CD4-positive, CD25-positive, alpha-beta regulatory T cell (primary cell): ENCODE measurements at places on chromosomes 13 and 19. TPM values are rescaled to one million over a fixed set of nuclear protein-coding genes. Genes with fewer than 3 reads are reported as not detected.
A peak's percentile ranks its signal among the peaks of the same experiment; 100 is the strongest.

GRCh38 chr19:2084993-2085720 lies 11.0 kb downstream of the MOB3A start:
- DNase-seq = peak; percentile 99

- DNase-seq = no peak
Measured at GRCh38 chr19:58252102-58252685, 23.5 kb downstream of the ZNF544 start.

GRCh38 chr13:48542581-48543341 lies 9.9 kb upstream of the RCBTB2 start:
- no peak for DNase-seq

DNA sequence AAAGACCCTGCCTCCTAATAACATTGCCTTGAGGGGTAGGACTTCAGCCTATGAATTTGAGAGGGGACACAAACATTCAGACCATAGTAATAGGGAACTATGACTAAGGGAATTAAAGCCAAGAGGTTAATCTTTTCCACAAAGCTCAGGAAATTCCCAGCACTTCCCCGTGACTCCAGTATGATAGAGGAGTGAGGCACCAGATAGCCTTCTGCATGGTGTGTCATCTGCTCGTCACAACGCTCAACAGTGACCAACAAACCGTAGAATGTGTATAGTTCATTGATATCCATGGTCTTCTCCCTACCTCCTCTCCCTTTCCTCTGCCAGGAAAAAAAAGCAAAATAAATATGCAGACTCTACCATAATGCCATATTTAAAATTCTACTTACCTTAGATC lies 64.4 kb downstream of the B3GLCT start:
- DNase-seq = no peak

DNA sequence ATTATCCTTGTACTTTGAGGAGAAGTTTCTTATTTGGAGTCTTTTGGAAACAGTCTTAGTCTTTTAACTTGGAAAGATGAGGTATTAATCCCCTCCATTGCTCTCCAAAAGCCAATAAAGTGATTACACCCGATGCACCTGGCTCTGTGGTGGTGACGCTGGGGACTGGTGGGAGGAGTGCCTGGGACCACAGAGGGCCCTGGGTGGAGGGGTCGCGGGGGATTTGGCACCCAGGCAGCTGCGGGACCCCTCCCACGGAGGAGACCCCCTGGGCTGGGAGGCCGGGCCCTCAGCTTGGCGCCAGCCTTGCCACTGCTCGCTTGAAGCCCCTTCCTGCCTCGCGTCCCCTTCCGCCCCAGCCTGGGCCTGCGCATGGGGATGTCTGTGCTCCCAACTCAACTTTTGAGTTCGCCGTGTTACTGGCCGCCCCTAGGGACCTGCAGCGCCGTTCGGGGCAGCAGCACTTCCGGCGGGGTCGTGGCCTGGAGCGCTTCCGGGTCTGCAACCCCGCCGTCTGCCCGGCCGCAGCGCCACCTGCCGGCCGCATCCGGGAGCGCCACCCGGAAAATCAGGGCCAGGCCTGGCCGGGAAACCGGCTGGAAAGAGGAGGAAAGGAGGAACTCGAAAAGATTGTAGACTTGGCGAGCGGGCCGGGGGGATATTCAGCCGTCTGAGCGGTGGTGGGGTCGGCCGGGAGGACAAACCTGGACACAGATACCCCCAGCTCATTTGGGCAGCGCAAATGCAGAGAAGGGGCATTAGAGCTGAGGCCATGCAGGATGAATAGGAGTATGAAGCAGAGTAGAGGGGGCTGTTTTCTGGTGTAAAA lies 8.4 kb downstream of the PEAK3 start:
- DNase-seq = peak; percentile 77

DNA sequence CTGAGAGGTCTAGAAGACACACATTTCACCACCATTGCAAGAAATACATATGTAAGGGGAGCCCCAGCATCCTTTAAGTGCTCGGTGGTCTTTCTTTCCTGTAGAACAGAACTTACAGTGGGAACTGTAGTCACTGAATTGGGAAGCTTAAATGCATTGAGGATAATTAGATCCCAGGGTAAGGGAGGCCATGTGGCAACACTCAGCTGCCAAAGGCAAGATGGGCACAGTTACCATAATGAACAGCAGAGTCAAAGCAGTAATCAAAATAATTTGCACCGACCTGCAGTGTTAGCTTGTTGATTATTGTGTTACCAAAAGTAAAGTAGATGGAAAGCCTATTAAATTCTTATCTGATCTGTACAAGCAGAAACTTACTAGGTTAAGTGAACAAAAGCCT lies 291.2 kb upstream of the PCDH20 start:
- no peak for DNase-seq

DNA sequence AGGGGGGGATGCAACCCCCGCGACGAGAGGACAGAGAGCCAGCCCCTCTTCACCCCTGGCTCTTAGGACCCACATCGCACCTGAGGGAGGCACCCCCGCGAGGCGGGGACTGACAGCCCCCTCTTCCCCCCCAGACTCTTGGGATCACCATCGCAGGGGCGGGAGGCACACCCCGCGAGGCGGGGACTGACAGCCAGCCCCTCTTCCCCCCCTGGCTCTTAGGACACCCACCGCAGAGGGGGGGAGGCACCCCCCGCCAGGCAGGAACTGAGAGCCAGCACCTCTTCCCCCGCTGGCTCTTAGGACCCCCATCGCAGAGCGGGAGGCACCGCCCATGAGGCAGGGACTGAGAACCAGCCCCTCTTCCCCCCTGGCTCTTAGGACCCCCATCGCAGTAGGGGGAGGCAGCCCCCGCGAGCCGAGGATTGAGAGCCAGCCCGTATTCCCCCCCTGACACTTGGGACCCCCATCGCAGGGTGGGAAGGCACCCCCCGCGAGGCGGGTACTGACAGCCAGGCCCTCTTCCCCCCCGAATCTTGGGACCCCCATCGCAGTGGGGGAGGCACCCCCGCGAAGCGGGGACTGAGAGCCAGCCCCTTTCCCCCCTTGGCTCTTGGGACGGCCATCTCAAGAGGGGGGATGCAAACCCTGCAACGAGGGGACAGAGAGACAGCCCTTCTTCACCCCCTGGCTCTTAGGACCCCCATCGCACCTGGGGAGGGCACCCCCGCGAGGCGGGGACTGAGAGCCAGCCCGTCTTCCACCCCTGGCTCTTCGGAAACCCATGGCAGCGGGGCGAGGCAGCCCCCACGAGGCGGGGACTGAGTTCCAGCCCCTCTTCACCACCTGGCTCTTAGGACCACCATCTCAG lies 2425.1 kb upstream of the PCDH20 start:
- DNase-seq = no peak

- peak; percentile 50 for DNase-seq
Measured at GRCh38 chr13:97369261-97369893, 64.6 kb upstream of the RAP2A start.

DNA sequence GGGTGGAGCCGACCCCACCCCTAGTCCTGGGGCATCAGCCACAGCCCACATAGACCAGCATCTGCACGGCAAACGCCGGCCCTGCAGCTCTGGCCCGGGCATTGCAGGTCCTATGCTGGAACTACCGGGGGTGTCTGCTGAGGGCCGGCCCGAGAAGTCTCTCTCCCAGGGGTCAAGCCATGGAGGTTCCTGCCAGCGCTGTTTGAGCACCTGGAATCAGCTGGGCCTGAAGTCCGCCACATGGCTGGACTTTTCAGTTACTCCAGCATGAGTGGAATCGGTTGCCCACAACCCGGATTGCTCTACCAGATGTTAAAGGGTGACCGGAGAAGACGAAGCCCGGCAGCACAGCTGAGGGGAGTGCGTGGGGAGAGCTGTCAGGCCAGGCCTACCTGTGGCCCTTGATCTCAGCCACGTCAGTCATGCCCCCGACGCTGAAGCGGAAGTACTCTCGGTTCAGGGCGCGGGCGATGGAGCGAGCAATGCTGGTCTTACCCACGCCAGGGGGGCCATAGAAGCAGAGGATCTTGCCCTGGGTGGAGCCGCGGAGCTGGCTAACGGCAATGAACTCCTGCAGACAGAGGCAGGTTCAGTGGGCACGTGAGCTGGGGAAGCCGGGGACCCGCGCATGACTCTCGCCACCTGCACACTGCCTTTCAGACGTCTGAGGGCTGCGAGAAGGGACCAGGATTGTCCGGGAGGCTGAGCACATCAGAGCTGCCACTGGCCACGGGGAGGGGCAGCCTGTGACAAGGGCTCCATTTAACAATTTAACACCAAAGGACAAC lies 8.7 kb downstream of the RPL36 start:
- DNase-seq = no peak

The KLF1 gene
- 0.23 TPM for polyA plus RNA-seq

The SMIM24 gene
- not detected for polyA plus RNA-seq

The BCL3 gene
- 3.4 TPM for polyA plus RNA-seq

The TEX26 gene
- polyA plus RNA-seq = not detected

The ATP4B gene
- polyA plus RNA-seq = not detected

The ZNF845 gene
- 13.9 TPM for polyA plus RNA-seq

The ZNF333 gene
- 10.0 TPM for polyA plus RNA-seq

The SRRM5 gene
- polyA plus RNA-seq = 0.75 TPM
